ENCODE measurements at places on chromosomes 6 and 20. TPM values are rescaled to one million over a fixed set of nuclear protein-coding genes. Genes with fewer than 3 reads are reported as not detected.
A peak's percentile ranks its signal among the peaks of the same experiment; 100 is the strongest.

The VGLL2 gene
- total RNA-seq, result not detected

The ZBTB12 gene
- 11.7 TPM for total RNA-seq

The SIRPG gene
- total RNA-seq, result not detected

The CYB5R4 gene
- 23.7 TPM for total RNA-seq

DNA sequence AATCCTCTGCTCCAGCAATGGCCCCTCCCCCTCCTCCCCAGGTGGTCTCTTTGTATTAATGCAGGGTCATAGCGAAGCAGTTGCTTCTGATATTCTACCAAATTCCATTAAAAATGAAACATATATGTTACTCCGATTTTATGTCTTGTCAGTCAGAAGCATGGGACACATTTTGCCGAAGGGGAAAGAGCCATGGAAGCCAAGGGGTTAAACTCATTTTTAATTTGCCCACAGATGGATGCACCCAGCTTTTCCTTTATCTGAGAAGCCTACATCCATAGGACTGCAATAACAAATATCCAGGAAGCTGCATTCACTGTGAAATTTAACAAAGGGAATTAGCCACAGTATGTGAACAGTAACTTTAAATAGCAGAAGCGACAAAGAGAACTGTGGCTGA, 688.2 kb downstream of the QKI start:
- no peak overlapping the region for H3K4me3 ChIP-seq
- H3K4me1 ChIP-seq, result peaks cover 17% of the 10 kb centered on the region
- H3K36me3 ChIP-seq, result no peaks in the 10 kb centered on the region
- no peak for DNase-seq

DNA sequence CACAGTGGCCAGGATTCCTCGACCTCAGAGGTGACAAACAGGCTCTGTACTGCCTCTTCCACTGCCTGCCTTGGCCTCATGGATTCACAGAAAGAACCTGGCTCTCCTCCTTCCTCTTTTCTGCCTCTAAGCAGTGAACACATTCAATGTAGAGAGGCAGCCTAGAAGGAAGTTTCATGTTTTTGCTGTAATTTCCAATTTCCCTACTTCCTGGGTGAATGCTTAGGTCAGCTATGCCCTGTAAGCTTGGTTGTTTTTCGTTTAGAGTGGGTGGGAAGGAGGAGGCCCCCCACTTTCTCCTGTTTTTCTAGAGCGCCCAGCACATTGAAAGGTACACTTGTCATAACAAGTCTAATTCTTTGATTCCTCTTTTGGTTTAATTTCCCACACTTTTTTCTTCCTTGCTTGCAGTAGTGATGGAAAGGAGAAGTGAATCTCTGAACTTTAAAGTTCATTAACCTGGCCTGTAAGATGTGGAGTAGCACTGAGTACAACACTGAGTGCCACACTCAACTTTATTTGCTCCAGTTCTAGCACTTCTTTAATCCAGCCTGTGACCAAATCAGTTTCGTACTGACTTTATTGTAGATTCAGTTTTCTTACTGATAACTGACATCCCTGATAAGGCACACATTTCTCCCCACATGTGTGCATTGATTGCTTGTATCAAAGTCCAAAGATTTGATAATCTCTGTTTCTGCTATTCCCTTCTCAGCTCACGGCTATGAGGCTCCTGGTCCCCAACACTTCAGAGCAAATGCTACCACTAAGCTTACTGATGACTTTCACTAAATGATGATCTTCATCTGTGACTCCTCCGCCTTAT, 100.0 kb upstream of the MAN1A1 start:
- no peak overlapping the region for H3K4me3 ChIP-seq
- no peaks in the 10 kb centered on the region for H3K4me1 ChIP-seq
- no peaks in the 10 kb centered on the region for H3K27me3 ChIP-seq
- H3K36me3 ChIP-seq, result no peaks in the 10 kb centered on the region
- DNase-seq, result no peak

DNA sequence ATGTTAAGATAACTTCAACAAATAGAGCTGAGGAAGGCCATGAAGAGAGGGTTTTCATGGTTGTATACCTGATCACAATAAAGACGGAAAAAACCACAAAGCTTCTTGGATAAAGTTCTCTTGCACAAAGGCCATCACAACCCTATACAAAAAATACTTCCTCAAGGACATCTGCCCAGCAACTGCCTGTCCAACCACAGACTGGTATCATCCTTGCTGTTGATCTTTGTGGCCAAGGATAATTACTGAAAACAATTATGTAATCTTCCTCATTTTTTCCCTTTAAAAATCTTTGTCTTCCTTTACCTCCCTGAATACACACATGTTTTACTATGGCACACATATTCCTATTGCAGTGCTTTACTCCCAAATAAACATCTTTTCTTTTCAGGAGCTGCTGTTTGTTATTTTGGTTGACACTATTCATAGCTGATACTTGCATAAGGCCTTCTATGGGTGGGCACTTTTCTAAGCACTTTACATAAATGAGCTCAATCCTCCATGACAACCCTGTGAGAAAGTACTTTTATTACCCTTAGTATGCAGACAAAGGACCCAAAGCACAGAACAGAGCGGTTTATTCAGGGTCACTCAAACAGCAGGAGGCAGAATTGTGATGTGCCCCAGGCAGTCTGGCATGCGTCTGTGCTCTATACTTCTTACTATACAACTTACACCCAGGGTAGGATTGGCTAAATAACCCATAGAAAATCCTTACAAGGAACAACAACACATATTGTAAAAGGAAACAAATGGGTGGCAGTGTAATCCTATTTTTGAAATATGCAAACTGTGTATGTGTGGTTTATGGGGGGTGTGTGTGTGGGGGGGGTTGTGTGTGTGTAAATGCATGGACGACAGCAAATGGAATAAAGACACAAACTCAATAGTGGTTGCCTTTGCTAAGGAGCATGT, 35.1 kb downstream of the SNRNP48 start:
- H3K27ac ChIP-seq, result no peak overlapping the region
- no peaks in the 10 kb centered on the region for H3K4me1 ChIP-seq
- no peaks in the 10 kb centered on the region for H3K27me3 ChIP-seq
- no peaks in the 10 kb centered on the region for H3K36me3 ChIP-seq
- no peak overlapping the region for H3K4me3 ChIP-seq
- no peak for DNase-seq

DNA sequence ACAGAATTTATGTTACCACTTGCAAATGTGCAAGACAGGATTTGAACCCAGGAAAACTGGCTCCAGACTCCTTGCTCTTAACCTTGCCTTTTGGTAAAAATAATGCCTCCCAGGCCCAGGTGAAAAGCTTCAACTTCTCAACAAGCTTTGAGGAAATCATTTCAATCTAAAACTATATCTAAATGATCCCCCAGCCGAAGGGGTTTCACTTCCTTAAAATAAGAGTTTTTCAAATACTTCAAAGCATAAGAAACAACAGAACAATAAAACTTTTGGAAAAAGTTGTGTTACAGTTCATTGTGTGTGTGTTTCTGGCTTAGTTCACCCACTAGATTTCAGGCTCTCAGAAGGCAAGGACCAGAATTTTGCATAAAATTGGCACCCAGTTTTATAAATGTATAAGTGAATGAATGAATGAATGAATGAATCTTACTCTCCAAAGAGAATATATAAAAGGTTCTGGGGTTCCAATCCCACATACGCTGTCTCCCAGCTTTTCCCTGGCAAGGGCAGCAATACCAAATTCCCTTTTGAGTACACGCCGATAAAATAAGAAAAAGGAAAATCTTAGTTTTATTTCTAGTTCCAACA, 5.4 kb downstream of the OR2H2 start:
- no peak overlapping the region for H3K27ac ChIP-seq
- no peaks in the 10 kb centered on the region for H3K36me3 ChIP-seq
- H3K27me3 ChIP-seq, result no peaks in the 10 kb centered on the region
- H3K4me3 ChIP-seq, result no peak overlapping the region
- no peak for DNase-seq
- H3K4me1 ChIP-seq, result no peaks in the 10 kb centered on the region

GRCh38 chr6:110777636-110778035, 37.6 kb downstream of the CDK19 start:
- no peak for DNase-seq
- no peak overlapping the region for H3K27ac ChIP-seq
- 0 out of 2 replicates have a peak, but pooled peaks cover 3% of the 10 kb centered on the region for H3K4me1 ChIP-seq
- H3K36me3 ChIP-seq, result no peaks in the 10 kb centered on the region

GRCh38 chr6:151616091-151616513, 122.3 kb downstream of the CCDC170 start:
- no peaks in the 10 kb centered on the region for H3K4me1 ChIP-seq
- DNase-seq, result no peak
- no peak overlapping the region for H3K27ac ChIP-seq
- H3K4me3 ChIP-seq, result no peak overlapping the region

- H3K4me3 ChIP-seq, result peak overlapping the region; percentile 54
- no peaks in the 10 kb centered on the region for H3K36me3 ChIP-seq
- H3K27me3 ChIP-seq, result no peaks in the 10 kb centered on the region
- no peak for DNase-seq
- H3K4me1 ChIP-seq, result peaks cover 6% of the 10 kb centered on the region
Observed at GRCh38 chr6:37222992-37223391, 34.6 kb upstream of the TBC1D22B start.

GRCh38 chr6:166657531-166657930, 30.5 kb upstream of the RPS6KA2 start:
- no peaks in the 10 kb centered on the region for H3K36me3 ChIP-seq
- H3K4me3 ChIP-seq, result no peak overlapping the region
- no peaks in the 10 kb centered on the region for H3K4me1 ChIP-seq
- H3K27me3 ChIP-seq, result no peaks in the 10 kb centered on the region
- DNase-seq, result no peak

DNA sequence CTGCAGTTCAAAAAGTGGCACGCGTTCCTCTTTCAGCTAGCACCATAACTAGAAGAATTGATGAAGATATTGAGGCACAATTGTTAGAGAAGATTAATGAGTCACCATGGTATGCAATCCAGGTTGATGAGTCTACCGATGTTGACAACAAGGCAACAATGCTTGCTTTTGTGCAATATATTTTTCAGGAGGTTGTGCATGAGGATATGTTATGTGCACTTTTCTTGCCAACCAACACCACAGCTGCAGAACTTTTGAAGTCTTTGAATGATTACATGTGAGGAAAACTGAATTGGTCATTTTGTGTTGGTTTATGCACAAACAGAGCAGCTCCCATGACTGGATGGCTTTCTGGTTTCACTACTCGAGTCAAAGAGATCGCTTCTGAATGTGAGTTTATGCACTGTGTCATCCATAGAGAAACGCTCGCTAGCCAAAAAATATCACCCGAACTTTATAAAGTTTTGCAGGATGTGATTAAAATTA, 129.3 kb upstream of the SLC24A3 start:
- H3K4me3 ChIP-seq, result no peak overlapping the region
- no peaks in the 10 kb centered on the region for H3K36me3 ChIP-seq
- no peaks in the 10 kb centered on the region for H3K27me3 ChIP-seq
- DNase-seq, result no peak

DNA sequence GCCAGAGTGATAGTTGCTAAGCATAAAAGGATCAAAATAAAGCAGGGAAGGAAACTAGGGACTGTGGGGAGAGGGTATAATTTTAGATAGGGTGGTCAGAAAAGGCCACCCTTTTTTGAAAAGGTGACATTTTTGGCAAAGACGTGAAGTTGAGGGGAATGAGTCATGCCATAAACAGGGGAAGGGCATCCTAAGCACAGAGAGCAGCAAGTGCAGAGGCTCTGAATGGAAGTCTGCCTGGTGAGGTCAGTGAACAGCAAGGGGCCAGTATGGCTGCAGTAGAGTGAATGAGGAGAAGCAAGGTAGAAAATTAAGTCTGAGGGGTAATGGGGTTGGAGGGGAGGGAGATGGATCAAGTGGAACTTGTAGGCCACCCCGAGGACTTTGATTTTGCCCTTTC, 2.4 kb downstream of the KLC4 start:
- H3K4me3 ChIP-seq, result no peak overlapping the region
- no peaks in the 10 kb centered on the region for H3K27me3 ChIP-seq
- peaks cover 19% of the 10 kb centered on the region for H3K4me1 ChIP-seq

GRCh38 chr20:36275441-36276189, 30.5 kb upstream of the DLGAP4 start:
- no peak overlapping the region for H3K4me3 ChIP-seq
- H3K4me1 ChIP-seq, result no peaks in the 10 kb centered on the region
- no peaks in the 10 kb centered on the region for H3K27me3 ChIP-seq
- no peak for DNase-seq
- no peak overlapping the region for H3K27ac ChIP-seq

DNA sequence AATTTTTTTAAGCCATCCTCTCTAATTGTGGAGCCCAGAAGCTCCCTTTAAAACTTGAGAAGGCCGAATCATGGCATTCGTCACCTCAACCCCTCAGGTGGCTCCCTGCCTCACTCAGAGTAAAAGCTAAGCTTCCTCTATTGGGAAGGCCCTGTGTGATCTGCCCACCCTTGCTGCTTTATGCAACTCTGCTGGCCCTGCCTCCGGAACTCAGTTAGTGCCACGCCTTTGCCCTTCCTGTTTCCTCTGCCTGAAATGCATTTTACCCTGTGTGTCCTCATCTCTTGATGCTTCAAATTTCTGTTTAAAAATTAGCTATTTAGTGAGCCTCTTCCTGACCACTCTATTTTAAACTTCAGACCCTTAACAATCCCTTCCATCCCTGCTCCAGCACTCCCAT, 5.7 kb downstream of the PACRG start:
- H3K36me3 ChIP-seq, result no peaks in the 10 kb centered on the region
- H3K27me3 ChIP-seq, result no peaks in the 10 kb centered on the region
- DNase-seq, result no peak
- H3K4me1 ChIP-seq, result no peaks in the 10 kb centered on the region
- no peak overlapping the region for H3K27ac ChIP-seq

GRCh38 chr6:142242269-142242668, 59.5 kb upstream of the ADGRG6 start:
- peaks cover 35% of the 10 kb centered on the region for H3K4me1 ChIP-seq
- no peaks in the 10 kb centered on the region for H3K36me3 ChIP-seq
- DNase-seq, result peak; percentile 38
- no peak overlapping the region for H3K4me3 ChIP-seq
- no peaks in the 10 kb centered on the region for H3K27me3 ChIP-seq

DNA sequence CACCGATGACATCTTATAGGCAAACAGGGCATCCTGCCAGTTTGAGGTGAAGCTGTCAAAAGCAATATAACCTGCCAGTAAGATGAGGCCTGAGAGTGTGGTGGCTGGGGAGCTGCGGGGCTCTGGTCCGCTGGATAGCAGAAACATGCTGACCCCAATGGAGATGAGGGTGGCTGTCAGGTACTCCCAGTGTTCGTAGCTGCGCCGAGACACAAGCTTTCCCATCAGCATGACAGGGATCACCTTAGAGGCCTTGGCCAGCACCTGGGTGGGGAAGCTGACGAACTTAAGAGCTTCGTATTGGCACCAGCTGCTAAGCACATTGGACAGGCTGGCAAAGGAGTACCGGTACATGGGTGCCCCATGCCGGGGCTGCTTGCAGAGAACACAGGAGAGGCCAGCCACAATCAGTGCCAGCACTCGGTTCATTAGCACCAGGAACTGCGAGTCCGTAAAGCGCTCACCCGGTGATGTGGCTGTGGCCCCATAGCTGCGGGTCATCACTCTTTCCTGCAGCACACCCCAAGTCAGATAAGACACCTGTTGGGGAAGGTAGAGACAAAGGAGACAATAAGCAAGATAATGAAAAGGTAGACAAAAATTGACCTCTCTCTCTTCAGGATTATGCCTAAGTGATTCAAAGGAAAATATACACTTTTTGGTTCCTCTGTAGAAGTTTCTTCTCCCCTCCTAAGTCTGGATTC, 2.1 kb downstream of the SLC35B2 start:
- H3K36me3 ChIP-seq, result peaks cover 12% of the 10 kb centered on the region
- peak; percentile 27 for DNase-seq
- H3K4me3 ChIP-seq, result no peak overlapping the region
- no peaks in the 10 kb centered on the region for H3K27me3 ChIP-seq
- H3K27ac ChIP-seq, result peak overlapping the region; percentile 42

Measured in Caco-2 (cell line).